ENCODE measurements at places on chromosomes 4 and X. TPM values are rescaled to one million over a fixed set of nuclear protein-coding genes. Genes with fewer than 3 reads are reported as not detected.

- DNase-seq: no peak
Measured at GRCh38 chr4:146930673-146931072, 15.0 kb downstream of the TTC29 start.

- no peak for DNase-seq
Measured at GRCh38 chr4:176077561-176077960, 11.9 kb downstream of the WDR17 start.

GRCh38 chrX:28225513-28225912, 244.3 kb upstream of the DCAF8L1 start:
- no peak for DNase-seq

DNA sequence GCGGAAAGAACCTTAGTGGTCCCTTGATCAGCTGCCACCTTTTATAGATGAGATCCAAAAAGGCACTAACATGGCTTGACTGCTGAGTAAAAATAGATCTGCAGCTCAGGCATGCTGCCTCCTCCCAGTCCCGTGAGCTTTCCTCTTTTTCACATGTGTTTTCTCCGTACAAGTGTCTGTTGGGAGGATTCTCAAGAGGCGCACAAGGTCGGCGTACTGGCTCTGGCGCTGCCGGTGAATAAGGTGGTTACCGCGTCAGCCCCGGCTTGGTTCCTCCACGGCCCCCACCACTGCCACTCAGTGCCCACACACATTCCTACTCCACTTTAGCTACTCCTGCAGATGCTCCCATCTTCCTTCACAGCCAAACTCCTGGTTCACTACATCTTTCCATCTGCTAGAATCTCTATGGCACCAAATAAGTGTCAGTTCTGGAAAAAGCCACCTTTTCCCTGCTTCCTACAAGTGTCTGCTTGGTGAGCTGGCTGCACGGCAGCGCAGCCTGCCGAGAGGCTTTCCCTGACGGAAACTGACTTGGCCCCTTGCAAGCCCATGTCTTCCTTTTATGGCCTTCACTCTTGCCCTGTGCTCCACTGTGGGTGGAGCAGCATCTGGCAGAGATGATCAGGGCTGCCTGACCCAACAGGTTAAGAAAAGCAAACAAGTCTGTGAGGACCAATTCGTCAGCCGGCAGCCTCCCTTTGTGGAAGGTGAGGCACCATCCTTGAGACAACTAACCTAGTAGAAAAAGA, 99.8 kb downstream of the KLHL8 start:
- DNase-seq: no peak

DNA sequence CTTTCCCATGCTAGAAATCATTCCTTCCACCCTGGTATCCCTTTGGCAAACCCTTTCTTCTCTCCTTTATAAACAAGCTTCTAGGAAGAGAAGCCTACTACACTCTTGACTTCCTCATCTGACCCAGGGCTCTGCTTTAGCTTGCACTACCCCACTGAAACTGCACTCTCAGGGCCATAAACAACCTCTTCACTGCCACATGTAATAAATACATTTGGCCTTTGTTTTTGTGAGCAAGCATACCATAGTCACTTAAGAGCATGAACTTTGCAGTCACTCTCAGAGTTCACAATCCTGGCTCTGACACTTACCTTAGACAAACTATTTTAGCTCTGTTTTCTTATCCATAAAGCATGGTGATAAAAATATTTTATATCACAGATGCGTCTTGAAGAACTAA, 50.7 kb upstream of the USP38 start:
- DNase-seq: no peak

GRCh38 chrX:71102292-71102691, 4.2 kb downstream of the CXorf65 start:
- no peak for DNase-seq

- DNase-seq: no peak
Measured at GRCh38 chr4:3186609-3187008, 62.4 kb upstream of the MSANTD1 start.

The CXorf49 gene
- not detected for total RNA-seq

The CLGN gene
- total RNA-seq: 0.17 TPM

The RASSF6 gene
- 0.07 TPM for total RNA-seq

The GPRASP2 gene
- total RNA-seq: 1.4 TPM

The TRO gene
- 7.6 TPM for total RNA-seq

The ASB9 gene
- 0.41 TPM for total RNA-seq

All from activated T-cell treated with anti-CD3 and anti-CD28 coated beads, Interleukin-2, amount 50 U/mL, for 72 hours (primary cell).